Activated T-cell treated with anti-CD3 and anti-CD28 coated beads for 1 hour (primary cell): ENCODE measurements at places on chromosomes 4 and X.

- DNase-seq = no peak
These were observed 58.6 kb downstream of the SMAD1 start for GRCh38 chr4:145540235-145540634.

GRCh38 chrX:137982472-137983172 is 416.7 kb downstream of the ZIC3 start:
- DNase-seq = no peak

GRCh38 chr4:168852933-168853713 is 156.9 kb downstream of the CBR4 start:
- no peak for DNase-seq

- DNase-seq = no peak
These were observed 64.4 kb downstream of the SEPSECS start for GRCh38 chr4:25095837-25096236.

DNA sequence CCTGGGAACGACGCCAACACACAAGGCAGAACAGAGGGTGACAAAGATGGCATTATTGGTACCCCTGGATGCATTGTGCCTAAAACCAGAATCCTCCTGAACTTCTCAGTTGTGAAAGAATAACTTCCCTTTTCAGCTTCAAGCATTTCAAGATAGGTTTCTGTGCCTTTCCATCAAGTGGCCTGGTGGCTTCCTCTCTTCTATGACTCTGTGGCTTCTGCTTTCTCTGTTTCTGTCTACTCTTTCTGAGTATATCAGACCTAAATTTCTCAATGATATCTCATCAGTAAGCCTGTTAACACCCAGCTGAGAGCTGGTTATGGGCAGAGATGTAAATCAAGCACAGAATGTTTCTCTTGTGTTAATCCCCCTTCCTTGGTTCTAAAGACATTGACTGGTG is 21.4 kb upstream of the FAM9B start:
- no peak for DNase-seq

DNA sequence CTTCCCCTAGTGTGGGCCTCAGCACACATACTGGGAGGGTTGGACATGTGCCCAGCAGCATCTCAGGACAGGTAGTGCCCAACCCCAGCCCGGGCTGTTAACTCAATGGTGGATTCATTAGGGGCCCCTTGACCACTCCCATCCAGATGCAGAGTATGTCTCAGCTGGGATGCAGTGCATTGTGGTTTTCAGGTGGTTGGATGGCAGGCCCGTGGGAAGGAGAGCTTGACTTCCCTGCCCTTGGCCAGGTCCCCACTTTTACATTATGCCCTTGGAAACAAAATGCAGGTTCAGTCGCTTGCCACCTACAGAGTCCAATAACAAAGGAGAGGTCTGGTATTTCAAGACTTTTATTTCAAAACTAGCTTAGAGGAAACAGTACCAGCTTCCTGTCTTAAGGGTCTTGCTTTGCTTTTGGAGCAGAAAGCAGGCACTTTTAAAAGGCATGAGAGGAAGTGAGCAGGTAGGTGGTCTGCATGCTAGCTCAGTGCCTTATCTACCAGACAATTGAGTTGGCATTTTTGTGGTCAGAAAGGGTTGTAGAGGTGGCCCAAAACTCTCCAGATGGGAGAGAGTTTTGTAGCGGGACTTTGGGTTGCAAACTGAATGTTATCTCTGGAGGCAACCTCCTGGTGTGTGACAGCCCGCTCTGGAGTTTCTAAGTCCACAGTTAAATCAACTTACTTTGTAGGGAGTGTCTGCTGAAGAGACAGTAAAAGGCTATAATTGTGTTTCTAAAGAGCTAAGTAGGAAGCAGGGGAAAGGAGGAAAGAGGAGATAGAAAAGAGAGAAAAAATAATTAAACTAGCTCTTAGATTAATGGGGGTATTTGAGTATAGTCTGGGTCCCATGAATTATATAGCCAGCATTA is 171.0 kb downstream of the GALNTL6 start:
- DNase-seq = no peak

DNA sequence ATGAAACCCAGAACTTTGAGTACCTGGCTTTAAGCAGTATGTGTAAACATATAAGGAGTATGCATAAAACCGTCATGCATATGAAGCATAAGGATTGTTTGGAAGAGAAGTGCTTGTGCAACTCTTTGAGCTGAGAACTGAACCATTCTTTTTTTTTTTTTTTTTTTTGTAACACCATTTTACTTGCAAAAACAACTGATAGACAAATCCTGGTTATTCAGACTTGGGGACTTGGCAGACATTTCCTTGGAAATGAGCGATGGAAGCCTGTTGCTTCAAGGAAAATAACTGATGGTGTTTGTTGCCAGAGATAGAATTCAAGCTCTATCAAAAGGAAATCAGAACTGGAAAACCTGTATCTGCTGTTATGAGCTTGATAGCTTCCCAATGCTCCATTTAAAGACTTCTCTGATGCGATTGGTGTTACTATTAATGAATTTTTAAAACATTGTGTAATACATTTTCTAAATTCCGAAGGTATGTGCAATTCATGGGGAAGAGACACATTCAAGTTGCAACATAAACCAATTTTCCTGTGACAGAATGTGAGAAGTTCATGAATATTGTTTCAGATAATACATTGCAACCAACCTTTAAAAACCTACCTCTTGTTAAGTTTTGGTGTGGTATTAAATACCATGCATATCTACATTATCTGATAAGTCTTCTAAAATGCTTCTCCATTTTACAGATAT is 47.0 kb upstream of the FAT1 start:
- no peak for DNase-seq

DNA sequence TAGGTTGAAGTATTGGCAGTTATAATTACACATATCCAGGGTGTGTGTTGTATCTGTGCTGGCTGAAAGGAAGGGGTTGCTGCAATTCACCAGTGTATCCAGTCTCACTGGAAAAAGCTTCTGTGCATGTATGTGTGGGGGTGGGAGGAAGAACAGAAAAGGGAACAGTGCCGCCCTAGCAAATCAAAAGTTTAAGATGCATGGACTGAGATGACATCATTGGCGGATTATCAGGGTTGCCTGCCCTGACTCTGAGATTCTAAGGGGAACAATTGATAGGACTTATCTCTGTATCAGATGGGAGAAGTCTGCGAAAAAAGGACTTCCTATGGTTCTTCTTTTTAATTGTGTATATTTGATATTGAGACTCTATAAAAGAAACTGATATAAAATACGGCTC is 3.5 kb downstream of the SLC25A43 start:
- no peak for DNase-seq

GRCh38 chr4:127586922-127587571 is 45.7 kb upstream of the INTU start:
- no peak for DNase-seq

DNA sequence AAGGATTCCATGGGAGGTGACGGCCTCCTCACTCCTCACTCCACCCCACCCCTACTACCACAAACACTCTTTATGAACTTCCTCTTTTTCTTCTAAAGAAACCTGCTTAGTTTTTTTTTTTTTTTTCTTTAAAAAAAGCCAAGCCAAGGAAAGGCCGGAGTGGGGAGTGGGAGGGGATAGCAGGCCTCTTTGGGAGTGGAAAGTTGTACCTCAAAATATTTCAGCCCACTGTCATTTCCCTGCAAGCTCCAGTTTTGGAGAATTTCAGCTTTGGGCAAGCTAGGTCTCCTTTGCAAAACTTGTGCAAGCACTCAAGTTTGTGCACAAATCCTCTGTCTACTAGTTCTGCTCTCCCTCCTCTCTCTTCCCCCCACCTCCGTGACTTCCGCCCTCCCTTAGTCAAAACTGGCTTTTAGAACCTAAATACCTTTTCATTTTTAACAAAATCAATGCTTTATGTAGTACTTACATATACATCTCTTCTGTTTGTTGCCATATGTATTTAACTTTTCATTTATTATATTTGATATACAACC is 512 bp upstream of the ANTXR2 start:
- no peak for DNase-seq

- no peak for DNase-seq
These were observed 105.4 kb downstream of the DDIT4L start for GRCh38 chr4:100084892-100085291.

- DNase-seq = no peak
These were observed 379.5 kb upstream of the FGF13 start for GRCh38 chrX:139091066-139091465.

- DNase-seq = no peak
These were observed 3.2 kb downstream of the SPP1 start for GRCh38 chr4:87978681-87979080.

GRCh38 chrX:20623448-20623847 is 356.7 kb upstream of the RPS6KA3 start:
- DNase-seq = no peak

GRCh38 chr4:34043131-34043530 is 2201.2 kb downstream of the ARAP2 start:
- no peak for DNase-seq

DNA sequence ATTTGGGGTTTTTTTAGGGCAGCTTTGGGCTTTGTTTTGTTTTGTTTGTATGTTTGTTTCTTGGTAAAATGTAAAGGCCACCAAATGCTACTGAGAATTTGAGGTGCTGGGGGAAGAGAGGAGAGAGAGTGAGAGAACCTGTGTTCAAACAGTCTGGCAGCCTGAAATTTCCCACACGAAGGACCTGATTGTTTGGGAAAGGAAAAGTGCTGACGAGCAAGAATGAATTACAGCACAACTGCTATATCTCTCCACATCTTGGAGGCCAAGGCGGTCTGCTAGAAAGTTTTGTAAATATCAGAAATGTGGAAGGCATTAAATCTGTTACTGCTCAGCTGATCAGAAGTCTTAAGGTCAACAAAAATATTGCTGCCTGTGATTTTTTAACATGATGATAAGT is 170.5 kb downstream of the PALLD start:
- no peak for DNase-seq

- no peak for DNase-seq
These were observed 12.2 kb upstream of the RAP1GDS1 start for GRCh38 chr4:98248934-98249333.

DNA sequence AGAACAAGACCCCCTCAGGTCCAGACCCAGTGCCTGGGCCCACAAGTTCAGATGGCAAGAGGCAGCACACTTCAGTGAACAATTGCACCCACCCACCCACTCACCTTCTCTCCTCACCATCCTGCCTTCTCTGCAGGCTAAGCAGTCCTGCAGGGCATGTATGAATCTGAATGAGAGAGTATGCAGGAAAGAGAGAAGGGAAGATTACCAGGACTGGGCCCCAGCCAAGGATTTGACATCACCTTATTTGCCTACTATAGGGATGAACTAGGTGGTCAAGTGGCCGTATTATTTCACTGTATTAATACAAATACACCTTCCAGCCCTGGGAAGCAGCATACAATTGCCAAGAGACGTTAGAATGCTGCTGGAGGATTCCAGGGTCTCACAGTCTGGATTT is 2.1 kb upstream of the ZNF141 start:
- no peak for DNase-seq

DNA sequence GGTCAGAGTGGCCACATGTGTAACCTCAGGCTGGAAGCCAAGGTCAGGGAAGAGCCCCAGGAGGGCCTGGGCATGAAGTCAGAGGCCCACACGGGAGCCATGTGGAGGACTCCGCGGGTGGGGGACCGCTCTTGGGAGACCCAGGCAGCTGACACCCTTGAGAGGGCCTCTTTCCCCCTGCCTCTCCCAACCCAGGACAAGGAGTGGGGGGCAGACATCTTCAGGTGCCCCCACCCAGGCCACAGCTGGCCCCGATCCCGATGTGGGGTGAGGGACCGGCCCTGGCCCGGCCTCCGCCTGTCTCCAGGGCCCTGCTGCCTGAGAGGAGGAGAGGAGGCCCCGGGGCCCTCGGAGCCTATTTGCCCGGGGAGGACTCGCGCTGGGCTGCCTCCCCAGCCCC is 3.1 kb downstream of the PNMA6A start:
- no peak for DNase-seq

DNA sequence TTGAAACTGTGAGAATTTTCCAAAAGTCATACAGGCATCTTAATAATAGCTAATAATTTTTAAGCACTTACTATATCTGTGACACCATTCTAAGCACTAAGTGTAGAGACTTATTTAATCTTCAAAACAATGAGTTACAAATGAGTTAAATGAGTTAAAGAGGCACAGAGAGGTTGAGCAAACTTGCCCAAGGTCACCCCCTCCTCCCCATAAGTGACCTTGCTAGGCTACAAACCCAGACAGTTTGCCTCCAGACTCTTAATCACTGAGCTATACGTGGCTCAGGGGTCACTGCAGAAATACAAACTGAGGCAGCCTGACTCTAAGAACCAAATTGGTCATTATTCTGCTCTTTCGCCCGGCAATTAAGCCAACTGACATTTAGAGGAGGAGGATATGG is 15.5 kb downstream of the CTPS2 start:
- no peak for DNase-seq

- DNase-seq = no peak
These were observed 338.4 kb upstream of the GNPDA2 start for GRCh38 chr4:45064741-45065140.

GRCh38 chr4:6643141-6643847 is 2.8 kb downstream of the MRFAP1 start:
- no peak for DNase-seq

GRCh38 chrX:2862404-2862803 is 33.7 kb downstream of the GYG2 start:
- DNase-seq = no peak

DNA sequence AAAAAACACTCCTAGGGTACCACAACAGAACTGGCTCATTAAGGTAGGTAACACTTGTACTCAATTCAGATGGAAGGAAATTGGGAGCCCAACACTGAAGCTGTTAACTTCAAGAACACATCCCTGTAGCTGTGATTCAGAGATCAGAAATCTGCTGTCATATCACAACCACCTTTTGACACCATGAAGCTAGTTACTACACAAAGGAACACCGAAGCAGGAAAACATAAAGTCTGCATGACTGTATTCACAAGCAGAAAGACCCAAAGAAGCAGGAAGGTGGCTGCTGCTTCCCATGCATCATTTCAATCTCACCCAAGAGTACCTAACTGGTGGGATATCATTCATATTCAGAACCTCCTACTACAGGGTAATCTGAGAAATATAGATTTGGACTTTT is 7.7 kb downstream of the SMIM10L2A start:
- no peak for DNase-seq

DNA sequence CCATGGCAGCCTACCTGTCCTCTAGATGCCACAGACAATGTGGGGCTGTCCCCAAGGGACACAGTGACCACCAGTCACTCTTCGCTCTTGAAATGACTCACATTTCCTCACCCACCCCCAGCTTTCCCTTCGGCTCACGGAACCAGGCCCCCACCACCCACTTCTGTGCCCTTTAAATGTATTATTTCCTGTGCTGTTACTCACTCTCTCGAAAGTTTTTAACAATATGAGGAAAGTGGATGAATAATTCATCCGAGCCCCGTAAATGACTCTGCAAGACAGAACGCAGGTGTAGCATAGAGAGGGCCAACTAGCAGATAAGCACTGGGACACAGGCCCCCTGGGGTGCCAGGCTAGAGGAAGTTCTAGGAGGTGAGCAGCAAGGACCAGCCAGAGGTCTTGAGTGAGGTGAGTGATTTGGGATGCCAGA is 179.5 kb upstream of the TBL1X start:
- DNase-seq = peak; percentile 1

GRCh38 chr4:146247356-146247755 is 33.0 kb downstream of the REELD1 start:
- no peak for DNase-seq

- no peak for DNase-seq
These were observed 74.2 kb downstream of the CLDN34 start for GRCh38 chrX:10041383-10041782.
